ENCODE measurements at places on chromosomes 11 and 22.

- DNase-seq, result no peak
These were observed 657.6 kb downstream of the BRD1 start for GRCh38 chr22:49170053-49170452.

- peak; percentile 15 for DNase-seq
These were observed 214.1 kb downstream of the TBC1D22A start for GRCh38 chr22:46976598-46976997.

- no peak for DNase-seq
These were observed 1045.8 kb downstream of the BRD1 start for GRCh38 chr22:48781868-48782267.

DNA sequence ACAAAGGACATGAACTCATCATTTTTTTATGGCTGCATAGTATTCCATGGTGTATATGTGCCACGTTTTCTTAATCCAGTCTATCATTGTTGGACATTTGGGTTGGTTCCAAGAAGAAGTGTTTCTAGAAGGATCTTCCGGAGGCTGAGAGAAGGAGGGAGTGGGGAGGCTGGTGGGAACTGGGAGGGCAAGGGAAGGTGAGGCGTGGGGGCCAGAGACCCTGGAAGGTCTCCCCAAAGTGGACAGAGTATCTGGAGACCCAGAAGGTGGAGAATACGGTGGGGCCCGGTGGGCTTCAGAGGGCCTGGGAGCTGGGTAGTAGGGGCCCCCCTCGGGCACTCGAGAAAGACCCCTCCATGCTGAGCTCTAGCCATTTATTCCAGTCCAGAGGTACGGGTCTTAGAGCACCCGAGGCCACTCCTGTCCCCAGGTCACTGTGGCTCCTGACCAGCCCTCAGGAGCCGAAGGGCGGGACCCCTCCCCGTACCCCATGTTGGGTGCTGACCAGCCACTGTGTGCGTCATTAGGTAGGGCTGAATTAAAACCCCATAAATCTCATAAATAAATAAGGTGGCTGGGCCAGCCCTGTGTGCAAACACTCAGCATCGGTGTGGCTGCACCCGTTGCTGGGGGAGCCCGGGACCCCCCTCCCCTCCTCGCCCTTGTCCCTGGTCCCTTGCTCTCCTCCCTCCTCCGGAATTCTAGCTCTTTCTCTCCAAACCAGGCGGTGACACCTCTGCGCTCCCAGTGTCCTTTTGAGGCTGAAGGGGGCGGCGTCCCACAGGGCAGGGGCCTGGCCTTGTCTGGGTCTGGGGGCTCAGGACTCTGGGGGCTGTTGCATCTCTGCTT lies 38.8 kb upstream of the MUC5AC start:
- peak; percentile 30 for DNase-seq

- DNase-seq, result no peak
These were observed 1.2 kb upstream of the APOBEC3C start for GRCh38 chr22:39012533-39013511.

- no peak for DNase-seq
These were observed 15.5 kb downstream of the ARVCF start for GRCh38 chr22:20001082-20001638.

- DNase-seq, result no peak
These were observed 428.3 kb upstream of the RAG2 start for GRCh38 chr11:37026326-37026725.

GRCh38 chr11:16184588-16184987 lies 171.8 kb downstream of the SOX6 start:
- DNase-seq, result no peak

DNA sequence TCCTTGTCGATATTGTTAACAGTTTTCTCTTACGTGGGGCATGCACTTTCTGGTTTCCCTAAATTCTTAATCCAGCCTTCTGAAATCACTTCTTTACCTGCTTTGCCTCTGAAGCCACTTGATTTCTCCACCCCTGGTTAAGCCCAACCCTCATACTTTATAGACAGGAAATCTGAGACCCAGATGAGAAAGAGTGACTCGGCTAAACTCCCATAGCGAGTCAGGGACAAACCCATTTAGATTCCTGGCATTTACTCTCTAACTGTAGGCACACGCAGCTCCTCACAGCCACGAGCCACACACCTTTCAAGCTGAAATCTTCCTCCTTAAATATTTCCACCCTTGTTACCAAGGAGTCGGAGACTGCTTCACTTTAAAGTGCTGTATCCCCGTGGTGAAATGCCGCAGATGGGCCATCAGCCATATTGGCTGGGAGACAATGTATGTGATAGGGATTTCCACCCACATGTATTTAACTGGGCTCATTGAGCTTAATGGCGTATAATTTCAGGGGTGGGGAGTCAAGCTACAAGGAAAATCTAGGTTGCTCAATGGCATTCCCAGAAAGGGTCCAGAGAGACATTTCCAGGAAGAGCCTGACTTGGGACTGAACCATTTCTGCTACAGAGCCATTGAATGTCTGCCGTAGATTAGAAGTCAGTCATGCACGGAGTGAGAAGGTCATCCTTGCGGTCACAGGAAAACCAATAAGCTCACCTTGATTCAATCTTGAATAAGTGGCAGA lies 49.9 kb upstream of the GRK3 start:
- no peak for DNase-seq

GRCh38 chr22:17931400-17931825 lies 92.9 kb downstream of the MICAL3 start:
- no peak for DNase-seq

DNA sequence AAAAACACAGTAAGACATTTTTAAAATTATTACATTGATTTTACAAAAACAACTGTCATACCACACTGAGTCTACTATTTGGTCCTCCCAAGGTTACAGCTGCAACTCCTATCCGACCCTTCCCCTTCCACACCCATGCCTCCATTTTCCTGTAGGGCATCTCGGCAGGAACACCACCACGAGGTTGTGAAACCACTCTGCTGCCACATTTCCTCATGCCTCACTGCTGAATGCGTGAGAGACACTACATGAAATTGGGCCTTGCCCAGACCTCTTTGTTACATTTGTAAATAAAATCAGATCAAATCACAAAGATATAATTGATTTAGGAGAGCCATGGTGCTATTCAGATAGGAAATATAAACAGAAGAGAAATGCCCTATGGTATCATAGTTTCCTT lies 2.0 kb downstream of the ARHGAP32 start:
- no peak for DNase-seq

DNA sequence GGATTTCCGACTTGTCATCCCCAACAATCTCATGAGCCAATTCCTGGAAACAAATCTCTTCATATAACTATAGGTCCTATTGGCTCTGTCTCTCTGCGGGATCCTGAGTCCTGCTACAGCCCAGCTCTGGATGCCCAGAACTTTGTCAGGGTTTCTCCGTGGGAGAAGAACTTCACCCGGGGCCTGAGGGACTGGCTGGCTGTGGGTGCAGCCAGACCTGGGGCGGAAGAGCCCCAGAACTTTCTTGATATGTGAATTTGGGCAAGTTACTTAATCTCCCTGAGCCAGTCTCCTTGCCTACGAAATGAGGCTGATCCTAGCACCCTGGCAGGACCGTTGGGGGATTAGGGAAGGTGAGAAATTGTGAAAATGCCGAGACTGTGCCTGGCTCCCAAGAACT lies 6.6 kb upstream of the TRIM29 start:
- peak; percentile 26 for DNase-seq

GRCh38 chr11:113736323-113736722 lies 30.2 kb upstream of the TMPRSS5 start:
- no peak for DNase-seq

DNA sequence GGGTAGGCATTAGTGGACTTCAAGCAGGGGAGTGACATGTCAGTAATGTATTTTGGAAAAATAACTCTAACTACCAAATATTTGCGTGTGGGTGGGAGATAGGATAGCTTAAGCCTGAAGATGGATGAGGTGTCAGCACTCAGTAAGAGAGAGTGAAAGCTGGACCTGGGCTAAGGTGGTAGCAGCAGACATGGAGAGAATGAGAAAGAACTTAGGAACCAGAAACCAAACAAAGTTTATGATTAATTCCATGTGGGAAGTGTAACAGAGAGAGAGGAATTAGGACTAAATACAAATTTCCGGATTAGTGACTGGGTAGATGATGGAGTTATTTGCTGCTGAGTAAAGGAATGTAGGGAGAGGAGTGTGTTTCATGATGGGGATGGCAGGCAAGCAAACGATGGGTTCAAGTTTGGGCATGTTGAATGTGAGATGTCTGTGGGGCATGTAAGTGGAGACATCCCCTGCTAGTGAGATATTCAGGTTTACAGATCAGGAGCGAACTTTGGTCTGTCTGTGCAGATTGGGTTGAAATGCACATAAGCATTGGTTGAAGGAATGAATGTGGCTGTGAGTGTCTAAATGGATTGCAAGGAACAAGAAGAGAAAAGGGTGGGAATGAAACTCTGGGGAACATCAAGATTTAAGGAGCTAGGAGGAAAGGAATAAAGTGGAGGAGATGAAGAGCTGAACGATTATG lies 185.6 kb upstream of the MTMR2 start:
- no peak for DNase-seq

DNA sequence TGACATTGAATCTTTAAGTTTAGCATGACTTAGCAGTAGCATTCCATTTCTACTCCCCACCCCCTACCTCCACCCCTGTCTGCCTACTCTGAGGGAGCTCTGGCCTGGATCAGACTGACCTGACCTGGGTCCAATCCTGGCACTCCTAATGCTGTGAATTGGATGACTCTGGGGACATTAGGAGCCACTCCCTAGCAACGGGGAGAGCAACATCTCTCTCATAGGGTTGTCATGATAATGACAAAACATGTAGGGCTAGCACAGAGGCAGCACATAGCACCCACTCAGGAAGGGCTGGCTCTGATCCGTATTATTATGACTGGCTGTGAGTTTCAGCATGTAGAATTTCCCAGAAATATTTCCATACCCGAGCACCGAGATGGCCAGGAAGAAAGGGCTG lies 40.5 kb downstream of the CABIN1 start:
- DNase-seq, result no peak

DNA sequence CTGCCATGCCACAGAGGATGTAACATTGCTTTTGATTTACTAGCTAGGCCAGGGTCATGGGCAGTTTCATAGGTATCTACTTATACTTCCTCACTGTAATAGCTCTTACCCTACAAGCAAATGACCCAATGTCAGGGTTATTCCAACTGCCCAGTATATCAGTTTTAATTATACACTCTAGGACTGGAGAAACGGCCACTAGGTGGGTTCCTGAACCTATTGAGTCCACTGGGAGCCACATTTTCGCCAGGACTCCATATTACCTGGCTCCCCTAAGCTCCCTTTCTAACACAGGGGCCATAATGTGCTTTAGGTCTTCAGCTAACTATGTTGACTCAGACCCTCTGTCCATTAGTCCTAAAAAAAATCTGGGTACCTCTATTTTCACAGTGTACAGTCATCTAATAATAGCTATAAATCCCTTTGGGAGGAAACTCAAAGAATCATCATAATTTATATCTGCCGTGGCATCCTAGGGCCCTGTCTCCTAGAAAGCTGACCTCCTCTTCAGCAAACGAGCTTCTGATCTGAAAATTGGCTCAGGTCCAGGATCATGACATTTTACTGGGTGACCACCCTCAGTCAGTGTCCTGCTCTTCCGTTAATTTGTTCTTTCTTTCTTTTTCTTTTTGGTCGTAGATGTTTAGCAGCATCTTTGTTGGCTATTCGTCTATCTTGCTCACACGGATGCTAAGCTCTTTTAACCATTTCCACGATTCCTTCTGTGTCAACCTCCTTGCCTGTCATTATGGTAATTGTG lies 244.3 kb downstream of the FAM76B start:
- no peak for DNase-seq

All from right forelimb (tissue), 1 donor.